ENCODE measurements at places on chromosomes 5 and 9.

DNA sequence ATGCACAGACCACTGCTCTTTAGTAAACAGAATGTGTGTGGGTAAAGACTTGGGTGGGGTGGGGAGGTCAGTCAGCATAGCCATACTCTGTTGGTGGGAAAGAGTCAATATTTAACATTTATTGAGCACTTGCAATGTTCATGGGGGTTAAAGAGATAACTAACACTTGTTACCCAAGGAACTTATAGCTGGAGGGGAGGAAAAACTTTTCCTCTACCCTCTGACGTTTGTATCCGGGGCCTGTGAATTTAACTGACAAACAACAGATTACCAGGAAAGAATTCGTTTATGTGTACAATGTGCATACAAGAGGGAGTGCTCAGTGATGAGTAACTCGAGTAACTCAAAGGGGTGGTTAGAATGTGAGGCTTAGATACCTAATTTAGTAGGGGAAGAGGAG is 6.8 kb upstream of the CLINT1 start:
- no peaks in the 10 kb centered on the region for H3K4me1 ChIP-seq
- no peaks in the 10 kb centered on the region for H3K36me3 ChIP-seq
- H3K4me3 ChIP-seq, result no peak overlapping the region
- no peaks in the 10 kb centered on the region for H3K27me3 ChIP-seq
- no peak overlapping the region for H3K27ac ChIP-seq
- no peak for DNase-seq

- peak overlapping the region; percentile 95 for H3K27ac ChIP-seq
- H3K4me1 ChIP-seq, result peaks cover 63% of the 10 kb centered on the region
- no peak overlapping the region for H3K4me3 ChIP-seq
Measured at GRCh38 chr9:734831-735511, 106.5 kb upstream of the DMRT1 start.

- DNase-seq, result peak; percentile 79
- H3K36me3 ChIP-seq, result no peaks in the 10 kb centered on the region
- H3K27me3 ChIP-seq, result no peaks in the 10 kb centered on the region
Measured at GRCh38 chr5:98770209-98770910, 3.1 kb upstream of the RGMB start.

- DNase-seq, result no peak
- no peaks in the 10 kb centered on the region for H3K36me3 ChIP-seq
- no peaks in the 10 kb centered on the region for H3K4me1 ChIP-seq
- H3K27ac ChIP-seq, result no peak overlapping the region
Measured at GRCh38 chr5:120228262-120229031, 235.7 kb upstream of the PRR16 start.

DNA sequence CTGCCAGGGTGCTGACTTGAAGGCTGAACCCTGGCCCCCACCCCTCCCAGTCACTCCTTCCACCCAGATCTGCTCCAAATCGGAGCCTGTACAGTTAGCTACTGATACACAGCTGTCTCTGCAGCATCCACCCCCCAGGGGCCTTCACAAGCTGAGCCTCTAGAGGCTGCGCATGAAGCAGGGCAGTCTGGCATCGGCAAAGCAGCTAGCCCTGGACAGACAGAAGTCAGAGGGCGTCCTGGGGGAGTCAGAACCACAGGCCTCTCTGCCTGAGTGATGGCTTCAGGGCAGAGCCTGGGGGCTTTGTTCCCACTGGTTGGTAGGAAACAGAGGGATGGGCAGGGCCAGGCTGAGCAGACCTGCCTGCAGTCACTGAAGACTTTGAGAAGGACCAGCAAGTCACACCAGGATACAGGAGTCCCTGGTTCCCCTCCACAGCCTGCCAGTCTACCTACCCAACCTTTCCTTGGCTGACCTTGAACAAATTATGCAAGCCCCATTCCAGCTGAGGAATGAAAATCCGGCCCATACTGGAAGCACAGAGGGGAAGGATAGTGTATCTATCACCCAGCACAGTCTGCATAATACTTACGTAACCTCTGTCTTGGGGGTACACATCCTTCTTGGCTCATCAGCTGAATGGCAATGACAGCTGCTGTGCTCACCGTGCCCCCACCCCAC is 8.8 kb downstream of the VDAC1 start:
- peaks cover 13% of the 10 kb centered on the region for H3K36me3 ChIP-seq
- DNase-seq, result no peak
- H3K4me3 ChIP-seq, result no peak overlapping the region
- H3K27me3 ChIP-seq, result no peaks in the 10 kb centered on the region

DNA sequence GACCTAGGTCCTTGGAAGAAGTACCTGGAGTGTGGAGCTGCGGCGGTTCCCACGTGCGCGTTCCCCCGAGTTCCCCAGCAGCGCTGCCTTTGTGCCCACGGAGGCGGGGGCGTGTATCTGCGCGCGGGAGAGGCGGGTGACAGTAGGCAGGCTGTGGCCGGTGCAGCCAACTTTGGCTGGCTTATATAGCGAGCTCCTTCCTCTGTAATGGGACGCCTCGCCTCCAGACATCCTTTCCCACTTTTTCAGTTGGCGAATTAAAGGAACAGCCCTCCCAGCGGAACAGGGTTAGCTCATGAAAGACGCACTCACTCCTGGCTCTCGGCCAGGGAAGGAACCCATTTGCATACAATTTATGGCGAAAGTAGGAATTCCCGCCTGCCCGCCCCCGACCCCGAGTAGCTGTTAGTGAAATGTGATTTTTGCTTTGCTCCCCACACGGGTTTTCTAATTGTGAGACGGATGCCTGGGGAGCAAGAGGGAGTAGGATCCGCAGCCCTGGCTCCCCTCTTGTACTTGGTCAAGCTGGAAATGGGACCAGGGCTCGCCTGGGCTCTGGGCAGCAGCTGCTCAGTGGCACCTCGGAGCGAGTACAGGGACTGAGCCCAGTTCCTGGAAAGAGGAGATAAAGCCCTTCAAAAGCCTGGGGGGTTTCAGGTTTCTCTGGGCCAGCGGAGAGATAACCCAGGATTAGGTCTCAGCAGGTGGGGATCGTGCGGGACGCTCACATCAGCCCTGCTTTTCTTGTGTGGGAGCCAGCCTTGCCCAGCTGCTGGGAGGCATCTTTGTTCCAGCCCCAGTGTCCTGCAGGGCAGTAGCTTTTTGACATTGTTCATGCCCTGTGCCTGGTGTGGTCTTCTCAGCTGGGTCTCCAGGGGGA is at the start of gene TNC:
Gene TNC, minus strand, starts transcription at position 159 of the 880 bp plus-strand sequence. CDS start 27,139 bp downstream, outside the sequence.
- no peaks in the 10 kb centered on the region for H3K4me1 ChIP-seq
- DNase-seq, result peak; percentile 77
- no peak within 1 kb of the TSS for H3K27ac ChIP-seq
- H3K36me3 ChIP-seq, result no peaks in the 10 kb centered on the region

GRCh38 chr9:121294151-121294743 is 26.3 kb downstream of the GSN start:
- no peaks in the 10 kb centered on the region for H3K27me3 ChIP-seq
- peaks cover 96% of the 10 kb centered on the region for H3K4me1 ChIP-seq
- H3K27ac ChIP-seq, result peak overlapping the region; percentile 87
- H3K4me3 ChIP-seq, result no peak overlapping the region
- no peaks in the 10 kb centered on the region for H3K36me3 ChIP-seq

DNA sequence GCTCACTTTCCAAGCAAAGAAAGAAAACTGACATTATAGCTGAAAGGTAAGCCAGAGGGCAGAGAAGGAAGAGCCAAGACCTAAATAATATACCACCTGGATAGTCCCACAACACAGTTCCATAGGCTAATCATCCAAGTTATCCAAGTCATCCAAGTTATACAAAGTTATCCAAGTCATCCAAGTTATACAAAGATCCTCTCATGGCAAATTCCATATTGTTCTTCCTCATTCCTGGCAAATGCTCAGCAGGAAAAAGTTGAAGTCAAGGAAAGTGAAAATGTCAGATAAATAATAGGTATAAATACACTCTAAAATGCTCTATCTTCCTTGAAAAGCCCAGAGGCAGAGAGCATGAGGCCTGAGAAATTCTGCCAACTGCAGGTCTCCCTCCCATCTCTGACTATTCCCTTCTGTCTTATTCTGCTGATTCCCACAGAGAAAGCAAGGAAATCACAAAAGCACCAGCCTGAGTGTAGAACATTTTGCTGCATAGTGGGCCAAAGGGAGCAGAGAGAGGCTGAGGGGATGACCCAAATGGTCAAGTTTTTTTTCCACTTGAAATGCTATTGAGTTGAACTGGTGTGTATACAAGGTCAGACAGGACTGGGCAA is 12.5 kb downstream of the MCTP1 start:
- H3K27me3 ChIP-seq, result no peaks in the 10 kb centered on the region
- no peaks in the 10 kb centered on the region for H3K4me1 ChIP-seq
- H3K36me3 ChIP-seq, result no peaks in the 10 kb centered on the region

GRCh38 chr5:71810023-71810422 is 90.9 kb downstream of the CARTPT start:
- H3K27ac ChIP-seq, result peak overlapping the region; percentile 85
- no peaks in the 10 kb centered on the region for H3K4me1 ChIP-seq
- no peaks in the 10 kb centered on the region for H3K36me3 ChIP-seq
- no peak for DNase-seq
- no peaks in the 10 kb centered on the region for H3K27me3 ChIP-seq
